ENCODE measurements at places on chromosomes 2 and 18.

- DNase-seq, result no peak
Observed at GRCh38 chr2:43161650-43162510, 64.5 kb downstream of the ZFP36L2 start.

GRCh38 chr2:232483311-232483922 lies 4.2 kb downstream of the ECEL1 start:
- DNase-seq, result no peak

- DNase-seq, result no peak
Observed at GRCh38 chr18:54222922-54223567, 1.4 kb downstream of the MBD2 start.

DNA sequence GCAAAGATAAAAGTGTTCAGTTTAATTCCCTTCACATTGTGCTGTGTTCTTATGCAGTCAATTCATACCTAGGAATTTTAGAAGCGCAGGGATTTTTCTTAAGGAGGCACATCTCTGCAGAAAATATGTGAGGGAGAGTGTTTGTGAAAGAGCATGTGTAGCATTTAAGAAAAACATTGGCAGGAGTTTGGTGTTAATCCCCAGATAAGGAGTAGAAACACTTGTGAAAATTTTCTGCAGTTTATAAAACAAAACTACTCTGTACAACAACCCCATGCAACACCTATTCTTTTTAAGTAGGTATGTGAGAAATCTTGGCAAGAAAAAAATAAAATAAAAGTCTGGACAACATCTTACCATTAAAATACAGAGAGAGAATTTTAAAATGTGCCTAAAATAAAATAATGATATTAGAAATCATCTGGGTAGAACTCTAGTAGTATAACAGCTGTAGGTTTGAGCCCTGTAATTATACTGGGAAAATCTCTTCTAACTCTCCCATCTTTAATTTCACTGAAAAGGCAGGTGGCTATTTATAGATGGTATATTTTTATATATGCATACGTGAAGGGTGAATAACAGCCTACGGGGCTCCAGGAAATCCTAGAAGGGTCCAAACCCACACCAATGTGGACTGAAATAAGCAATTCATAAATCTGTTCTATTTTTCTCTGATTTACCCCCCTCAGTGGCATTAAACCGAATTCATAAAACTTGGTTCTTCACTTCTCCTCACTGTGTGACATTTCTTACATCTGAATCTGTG lies 6.6 kb downstream of the FZD7 start:
- DNase-seq, result no peak

- DNase-seq, result no peak
Observed at GRCh38 chr2:241491549-241492173, 16.7 kb downstream of the STK25 start.
